Stimulated activated CD8-positive, alpha-beta memory T cell treated with anti-CD3 and anti-CD28 coated beads, Interleukin-4, amount 100 ng/mL, for 1 hour (primary cell): ENCODE measurements at places on chromosomes 16 and 17.

GRCh38 chr17:19407601-19408345 is 3.3 kb upstream of the RNF112 start:
- no peak for DNase-seq

DNA sequence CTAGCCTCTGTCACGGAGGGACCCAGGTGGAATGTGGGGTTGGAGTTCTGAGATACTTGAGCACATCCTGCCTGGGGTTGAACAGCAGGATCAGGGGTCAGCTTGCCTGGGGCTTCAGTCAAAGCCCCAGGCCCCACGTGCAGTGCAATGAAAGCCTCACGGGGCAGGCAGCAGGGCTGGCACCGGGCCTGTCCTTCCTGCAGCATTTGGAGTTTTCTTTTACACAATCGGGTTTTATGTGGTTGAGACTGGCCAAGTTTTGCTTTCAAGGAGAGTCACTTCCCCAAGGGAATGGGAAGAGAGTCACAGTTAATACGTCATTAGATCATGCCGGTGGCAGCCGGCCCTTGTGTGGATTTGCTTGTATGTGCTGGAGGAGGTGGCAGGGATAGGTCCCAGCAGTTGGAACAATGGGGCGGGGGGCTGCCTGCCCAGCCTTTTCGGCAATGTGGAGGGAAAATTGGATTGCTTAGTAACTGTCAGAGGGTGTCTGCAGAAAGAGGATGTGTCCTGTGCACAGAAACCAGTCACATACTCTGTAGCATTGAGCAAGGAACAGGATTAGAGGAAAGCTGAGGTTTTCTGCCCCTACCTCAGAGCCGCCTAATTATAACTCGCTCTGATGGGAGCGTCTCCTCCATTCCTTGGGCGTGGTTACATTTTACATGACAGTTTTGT is 4.5 kb downstream of the RMI2 start:
- DNase-seq = no peak

- no peak for DNase-seq
Observed at GRCh38 chr16:6265968-6266367, 1066.7 kb upstream of the RBFOX1 start.

- DNase-seq = no peak
Observed at GRCh38 chr16:25051406-25052150, 36.4 kb upstream of the ARHGAP17 start.

DNA sequence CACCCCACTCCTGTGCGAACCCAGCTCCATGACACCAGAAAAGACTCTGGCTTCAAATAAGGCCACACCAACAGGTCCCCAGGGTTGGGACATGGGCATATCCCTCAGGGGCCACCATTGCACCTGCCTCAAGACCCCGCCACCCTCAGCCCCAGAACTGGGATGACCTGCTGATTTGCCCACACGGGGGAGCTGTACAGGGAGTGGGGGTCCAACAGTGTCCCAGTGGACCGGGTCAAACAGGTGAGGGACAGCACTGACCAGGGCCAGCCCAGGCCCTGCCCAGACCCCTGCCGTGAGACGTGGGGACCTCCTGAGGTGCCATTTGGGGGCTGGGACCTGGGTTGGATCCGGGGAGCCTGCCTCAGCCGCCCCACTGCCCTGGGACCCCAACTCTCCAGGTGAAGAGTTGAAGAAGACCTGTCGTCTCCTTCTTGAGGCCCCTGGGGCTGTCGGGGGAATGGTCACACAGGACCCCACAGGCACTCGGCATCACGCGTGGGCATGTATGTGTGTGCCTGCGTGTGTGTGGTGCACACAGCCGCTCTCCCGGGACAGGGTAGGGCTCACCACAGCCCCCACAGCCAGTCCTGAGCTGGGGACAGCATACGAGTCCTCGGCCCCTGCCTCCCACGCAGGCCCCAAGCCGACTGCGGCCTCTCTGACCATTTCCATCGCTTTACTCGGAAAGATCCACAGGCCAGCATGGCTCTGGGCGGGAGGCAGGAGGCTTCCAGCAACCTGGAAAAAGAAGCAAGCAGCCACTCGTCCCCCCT is 34.2 kb upstream of the ZNF469 start:
- DNase-seq = no peak

GRCh38 chr16:51816929-51817328 is 665.9 kb upstream of the SALL1 start:
- no peak for DNase-seq

- DNase-seq = no peak
Observed at GRCh38 chr16:2810651-2811050, 6.4 kb upstream of the PRSS21 start.

DNA sequence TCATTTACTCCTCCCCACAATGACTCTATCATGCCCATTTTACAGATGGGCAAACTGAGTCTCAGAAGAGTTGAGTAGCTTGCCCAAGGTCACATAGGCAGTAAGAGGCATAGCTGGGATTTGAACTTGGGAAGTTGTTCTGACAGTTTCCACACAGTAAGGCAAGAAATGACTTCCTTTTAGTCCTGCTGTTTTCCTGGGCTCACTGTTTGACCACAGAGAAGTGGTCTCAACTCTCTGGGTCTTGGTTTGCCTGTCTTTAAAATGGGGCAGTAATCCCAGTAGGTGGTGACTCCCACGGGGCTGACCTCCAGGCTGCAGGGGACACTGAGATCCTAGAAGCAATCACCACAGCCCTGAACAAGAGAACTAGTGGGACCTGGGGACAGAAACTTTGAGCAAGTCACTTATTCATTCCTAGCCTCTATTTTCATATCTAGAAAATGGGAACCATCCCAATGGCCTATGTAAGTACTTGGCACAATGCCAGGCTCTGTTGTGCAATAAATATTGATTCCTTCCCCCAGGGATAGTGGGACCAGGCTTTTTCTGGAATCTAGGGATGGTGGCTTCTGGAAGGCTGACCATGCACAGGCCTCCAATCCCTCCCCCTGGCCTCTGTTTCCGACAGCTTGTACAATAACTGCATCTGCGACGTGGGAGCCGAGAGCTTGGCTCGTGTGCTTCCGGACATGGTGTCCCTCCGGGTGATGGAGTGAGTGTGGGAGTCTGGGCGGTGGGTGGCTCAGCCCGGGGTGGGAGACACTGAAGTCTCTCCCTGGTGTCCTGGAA is 20.5 kb downstream of the DEXI start:
- DNase-seq = no peak

DNA sequence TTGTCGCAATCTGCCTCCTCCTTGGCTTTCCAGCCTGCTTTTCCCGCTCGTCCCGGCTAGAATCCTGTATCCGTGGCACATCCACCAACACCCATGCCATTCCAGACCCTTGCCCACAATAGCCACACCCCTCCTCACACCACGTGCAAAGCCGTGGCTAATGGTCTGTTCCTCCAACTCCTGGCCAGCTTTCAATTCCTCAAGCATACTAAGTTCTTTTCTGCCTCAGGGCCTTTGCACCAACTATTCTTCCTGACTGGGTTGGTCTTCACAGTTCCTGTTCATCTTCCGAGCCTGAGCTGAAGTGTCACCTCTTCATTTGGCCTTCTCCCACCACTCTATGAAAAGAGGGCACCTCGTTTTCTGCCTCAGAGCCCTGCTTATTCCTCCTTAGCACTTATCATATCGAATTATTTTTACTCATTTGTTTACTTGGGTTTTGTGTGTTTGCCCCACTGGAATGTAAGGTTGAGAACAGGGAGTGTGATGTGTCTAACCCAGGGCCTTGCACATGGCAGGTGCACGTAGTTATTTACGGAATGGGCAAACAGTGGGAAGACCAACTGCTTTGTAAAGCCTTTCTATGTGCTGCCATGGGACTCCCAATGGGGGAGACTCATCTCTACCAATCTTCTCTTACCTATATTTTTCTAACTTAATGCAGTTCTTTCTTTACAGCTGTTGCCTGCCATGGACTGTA is 69.0 kb downstream of the CDK5R1 start:
- DNase-seq = no peak

GRCh38 chr16:35746281-35746962 is 2287.0 kb downstream of the TP53TG3F start:
- DNase-seq = no peak
